HS-27A (cell line): ENCODE measurements at places on chromosomes 5 and 9.

DNA sequence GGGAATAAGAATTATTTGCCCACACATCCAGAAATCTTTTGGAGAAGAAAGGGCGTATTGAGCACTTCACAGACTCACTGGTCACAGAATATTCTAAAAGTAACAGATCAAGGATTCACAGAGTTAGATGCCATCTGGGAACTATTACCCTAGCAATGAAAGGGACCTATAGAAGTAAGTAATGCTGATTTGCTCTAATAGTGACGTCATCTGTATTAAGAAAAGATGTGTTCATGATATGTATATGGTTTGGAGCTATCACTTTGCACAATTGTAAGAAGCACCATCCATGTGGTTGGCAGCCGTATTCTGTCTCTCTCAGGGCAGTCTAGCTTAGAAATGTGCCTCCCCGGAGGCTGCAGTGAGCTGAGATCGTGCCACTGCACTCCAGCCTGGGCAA, 52.8 kb upstream of the SV2C start:
- no peak for DNase-seq

- DNase-seq = no peak
These were observed 36.6 kb upstream of the LECT2 start for GRCh38 chr5:135991429-135991828.

GRCh38 chr5:157193699-157194424, 13.2 kb downstream of the ITK start:
- DNase-seq = no peak

- DNase-seq = no peak
These were observed 159.4 kb upstream of the CCNH start for GRCh38 chr5:87572090-87572489.

DNA sequence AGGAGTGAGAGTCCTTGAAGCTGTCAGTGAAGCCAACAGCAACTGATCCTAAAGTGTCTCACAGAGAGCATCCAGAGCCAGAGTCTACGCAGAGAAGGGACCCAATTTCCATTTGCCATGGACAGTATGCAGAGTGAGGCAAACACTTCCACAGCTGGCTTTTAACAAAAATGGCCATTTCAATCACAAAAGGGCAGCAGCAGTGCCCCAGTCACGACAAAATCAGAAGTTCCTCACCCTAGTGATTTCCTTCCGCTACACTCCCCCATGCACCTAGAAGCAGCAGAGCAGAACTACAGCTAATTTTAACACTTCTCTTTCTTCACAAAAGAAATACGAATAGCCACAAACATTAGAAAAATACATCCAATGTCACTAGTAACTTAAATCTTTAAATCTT, 27.9 kb downstream of the FBXW11 start:
- DNase-seq = no peak

- DNase-seq = no peak
These were observed 559.8 kb downstream of the MAT2B start for GRCh38 chr5:164065266-164065665.

DNA sequence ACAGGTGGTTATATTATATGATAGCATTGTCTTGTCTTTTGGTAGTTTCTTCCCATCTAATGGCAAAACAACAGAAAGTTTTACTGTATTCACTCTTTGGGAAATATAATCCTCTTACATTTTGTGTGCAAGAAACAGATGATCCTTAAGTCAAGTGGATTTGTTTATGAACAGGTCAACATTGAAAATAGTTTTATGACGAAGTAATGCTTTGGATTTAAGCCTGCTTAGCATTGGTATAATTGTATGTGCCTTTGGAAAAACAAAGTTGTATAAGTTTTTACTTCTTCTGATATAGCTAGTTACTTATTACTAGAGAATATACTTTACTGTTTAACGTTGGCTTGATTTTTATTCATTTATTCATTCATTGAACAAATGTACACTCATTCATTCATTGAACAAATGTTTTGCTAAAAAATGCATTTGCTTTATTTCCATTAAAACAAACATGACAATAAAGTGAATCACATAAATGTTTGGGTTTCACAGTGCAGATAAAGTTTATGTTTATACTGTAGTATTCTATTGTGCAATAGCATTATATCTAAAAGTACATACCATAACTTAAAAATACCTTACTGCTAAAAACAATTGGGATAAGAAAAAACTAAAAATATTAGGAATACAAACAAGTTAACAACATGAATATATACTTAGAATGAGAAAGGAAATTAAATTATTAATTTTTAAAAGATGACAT, 12.3 kb downstream of the SGCD start:
- no peak for DNase-seq

- no peak for DNase-seq
These were observed 2064.1 kb downstream of the MAT2B start for GRCh38 chr5:165569551-165569950.

DNA sequence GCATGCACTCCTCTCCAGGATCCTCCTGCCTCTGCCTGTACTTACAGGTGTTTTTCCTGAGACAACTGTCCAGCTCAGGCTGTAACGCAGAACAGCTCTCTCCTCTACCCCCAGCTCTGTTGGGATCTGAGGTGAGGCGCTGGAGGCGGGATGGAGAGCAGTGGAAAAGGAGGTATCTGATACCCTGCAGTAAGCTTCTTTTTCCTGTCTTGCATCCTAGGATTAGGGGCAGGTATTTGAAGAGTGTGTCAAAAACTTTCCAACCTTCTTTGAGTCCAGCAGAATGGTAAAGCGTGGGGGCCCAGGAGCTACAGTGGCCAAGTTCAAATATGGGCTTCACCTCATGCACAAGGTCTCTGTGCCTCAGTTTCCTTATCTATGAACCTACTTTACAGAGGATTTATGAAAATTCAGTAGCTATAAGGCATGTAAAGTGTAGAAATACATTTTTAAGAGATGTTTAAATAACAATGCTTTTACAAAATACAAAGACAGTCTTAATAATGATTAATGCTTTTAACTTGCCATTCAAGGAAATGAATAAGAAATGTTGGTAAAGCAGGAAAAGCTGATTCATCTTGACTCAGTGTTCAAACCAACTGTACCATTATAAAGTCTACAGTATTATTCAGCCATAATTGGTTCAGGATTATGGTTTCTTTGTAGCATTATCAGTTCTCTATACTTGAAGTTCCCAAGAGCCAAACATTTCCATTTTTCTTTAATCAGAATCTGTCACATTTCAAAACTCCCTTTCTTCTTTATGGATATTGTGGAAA, 26.1 kb downstream of the MAP1B start:
- no peak for DNase-seq
